Cardiac fibroblast (primary cell): ENCODE measurements at places on chromosomes 13 and 19.

DNA sequence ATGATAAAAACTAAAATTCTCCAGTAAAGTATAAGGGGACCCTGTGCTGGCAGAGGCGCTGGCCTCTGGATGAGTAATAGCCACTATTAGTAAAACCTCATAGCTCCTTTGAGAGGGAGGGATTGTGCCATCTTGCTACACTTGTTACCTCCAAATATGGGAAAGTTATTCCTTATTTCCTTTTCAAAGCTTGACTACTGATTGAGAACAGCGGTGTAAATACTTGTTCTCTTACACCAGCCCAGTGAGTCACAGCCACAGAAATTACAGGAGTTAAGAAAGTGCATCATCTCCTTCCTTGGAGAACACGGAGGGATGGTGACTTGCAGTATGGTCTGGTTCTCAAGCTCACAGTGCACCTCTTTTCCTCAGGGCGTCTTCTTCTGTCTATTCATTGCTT is 379.0 kb downstream of the EFNB2 start:
- DNase-seq: peak; percentile 86

DNA sequence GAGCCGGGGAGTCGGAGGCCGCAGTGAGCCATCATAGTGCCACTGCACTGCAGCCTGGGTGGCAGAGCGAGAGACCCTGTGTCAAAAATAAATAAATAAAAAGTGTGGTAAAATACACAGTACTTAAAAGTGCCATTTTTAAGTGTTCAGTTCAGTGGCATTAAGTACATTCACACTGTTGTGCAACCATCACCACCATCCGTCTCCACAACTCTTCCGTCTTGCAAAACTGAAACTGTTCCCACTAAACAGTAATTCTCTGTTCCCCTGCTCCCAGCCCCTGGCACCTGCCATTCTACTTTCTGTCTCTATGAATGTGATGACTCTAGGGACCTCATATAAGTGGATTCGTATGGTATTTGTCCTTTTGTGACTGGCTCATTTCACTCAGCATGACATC is 13.3 kb downstream of the SLC25A42 start:
- no peak for DNase-seq

- DNase-seq: no peak
Measured at GRCh38 chr13:41587490-41587889, 130.1 kb downstream of the RGCC start.

GRCh38 chr19:29088761-29089160 is 124.2 kb downstream of the UQCRFS1 start:
- DNase-seq: no peak

DNA sequence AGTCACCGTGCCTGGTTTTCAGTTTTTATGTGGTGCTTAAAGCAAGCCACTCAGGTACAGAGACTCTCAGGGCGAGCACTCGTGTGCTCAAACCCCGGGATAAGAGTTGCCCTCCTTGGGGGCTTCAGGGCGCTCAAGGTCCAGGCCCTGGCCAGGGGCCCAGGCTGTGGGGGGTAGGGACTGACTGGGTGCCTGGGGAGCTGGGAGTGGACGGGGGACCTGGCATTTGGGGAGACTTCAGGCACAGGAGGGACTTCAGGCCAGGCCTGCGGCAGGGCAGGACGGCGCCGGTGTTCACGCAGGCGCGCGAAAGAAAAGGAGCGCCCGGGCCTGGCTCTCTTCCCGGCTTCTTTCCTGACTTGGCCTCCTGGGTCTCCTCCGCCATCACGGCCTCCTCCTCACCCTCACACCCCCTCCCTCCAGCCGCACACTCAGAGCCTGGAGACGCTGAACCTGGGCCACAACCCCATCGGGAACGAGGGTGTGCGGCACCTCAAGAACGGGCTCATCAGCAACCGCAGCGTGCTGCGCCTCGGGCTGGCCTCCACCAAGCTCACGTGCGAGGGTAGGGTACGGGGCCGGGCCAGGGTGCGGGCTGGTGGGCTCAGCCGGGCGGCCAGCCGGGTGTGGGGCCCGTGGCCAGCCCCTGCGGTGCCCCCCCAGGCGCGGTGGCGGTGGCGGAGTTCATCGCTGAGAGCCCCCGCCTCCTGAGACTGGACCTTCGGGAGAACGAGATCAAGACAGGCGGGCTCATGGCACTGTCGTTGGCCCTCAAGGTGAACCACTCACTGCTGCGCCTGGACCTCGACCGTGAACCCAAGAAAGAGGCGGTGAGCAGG is 16.1 kb downstream of the NKPD1 start:
- DNase-seq: no peak

GRCh38 chr13:78609464-78610205 is 6.3 kb upstream of the POU4F1 start:
- DNase-seq: no peak

DNA sequence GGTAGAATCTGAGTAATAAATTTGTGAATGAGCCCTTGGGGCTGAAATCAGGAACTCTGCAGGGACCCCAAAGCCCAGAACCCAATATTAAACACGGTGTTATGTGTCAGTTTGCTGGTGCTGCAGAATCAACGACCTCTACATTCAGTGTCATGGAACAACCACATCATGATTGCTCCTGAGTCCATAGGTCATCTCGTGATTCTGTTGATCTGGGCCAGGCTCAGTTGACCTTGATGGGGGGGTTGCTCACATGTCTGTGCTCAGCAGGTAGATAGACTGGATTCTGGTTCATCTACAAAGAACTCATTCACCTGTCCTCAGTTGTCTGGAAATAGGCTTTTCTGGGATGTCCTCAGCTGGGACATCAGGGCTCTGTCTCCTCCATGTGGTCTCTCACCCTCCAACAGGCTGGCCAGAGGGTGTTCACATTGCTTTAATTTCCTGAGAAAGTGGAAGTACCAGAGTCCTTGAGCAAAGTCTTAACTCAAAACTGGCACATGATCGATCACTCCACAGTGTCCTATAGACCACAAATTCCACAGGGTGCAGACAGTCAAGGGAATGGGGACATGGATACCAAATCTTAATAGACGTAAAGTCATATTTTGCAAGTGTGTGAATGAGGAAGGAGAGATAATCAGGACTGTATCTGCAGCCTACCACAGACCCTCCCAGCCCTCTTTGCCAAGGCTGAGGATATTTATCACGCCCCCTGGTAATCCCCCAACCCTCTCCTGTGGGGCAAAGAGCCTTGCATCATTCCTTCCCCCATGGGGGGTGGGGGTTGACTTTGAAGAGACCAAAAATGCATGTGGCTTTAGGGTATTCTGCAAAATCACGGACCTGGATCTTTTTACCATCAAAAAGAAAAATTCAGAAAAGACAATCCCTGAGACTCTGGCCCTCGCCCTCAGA is 39.3 kb upstream of the IGFL1 start:
- no peak for DNase-seq

GRCh38 chr19:5050067-5050656 is 81.2 kb downstream of the KDM4B start:
- DNase-seq: no peak

DNA sequence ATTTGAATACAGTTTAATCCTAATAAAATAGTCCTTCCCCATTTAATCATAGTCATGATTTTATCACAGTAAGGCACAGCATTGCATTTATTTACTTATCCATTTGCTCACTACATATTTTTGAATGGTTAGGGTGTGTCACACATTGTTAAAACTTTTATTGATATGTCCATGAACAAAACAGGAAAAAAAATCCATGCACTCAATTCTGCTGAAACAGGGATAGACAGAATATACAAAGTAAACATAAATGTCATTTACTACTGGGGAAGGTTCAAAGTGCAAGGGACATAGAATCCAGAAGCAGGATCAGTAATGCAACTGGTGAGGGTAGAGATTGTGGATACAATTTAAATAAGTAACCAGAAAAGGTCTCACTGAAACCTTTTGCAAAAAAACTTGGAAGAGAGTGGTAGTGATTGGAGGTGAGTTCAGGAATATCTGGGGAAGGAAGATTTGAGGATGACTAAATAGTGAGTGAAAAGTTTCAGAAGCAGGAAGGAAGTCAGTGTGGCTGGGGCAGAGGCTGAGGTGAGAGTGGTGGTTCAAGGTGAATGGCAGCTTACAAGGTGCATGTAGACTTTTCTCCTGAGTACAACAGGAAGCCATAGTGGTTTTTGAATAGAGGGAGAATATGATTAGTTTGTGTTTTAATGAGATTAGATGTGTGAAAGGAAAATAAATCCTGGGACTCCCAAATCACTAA is 387.2 kb upstream of the ATXN8OS start:
- DNase-seq: no peak

DNA sequence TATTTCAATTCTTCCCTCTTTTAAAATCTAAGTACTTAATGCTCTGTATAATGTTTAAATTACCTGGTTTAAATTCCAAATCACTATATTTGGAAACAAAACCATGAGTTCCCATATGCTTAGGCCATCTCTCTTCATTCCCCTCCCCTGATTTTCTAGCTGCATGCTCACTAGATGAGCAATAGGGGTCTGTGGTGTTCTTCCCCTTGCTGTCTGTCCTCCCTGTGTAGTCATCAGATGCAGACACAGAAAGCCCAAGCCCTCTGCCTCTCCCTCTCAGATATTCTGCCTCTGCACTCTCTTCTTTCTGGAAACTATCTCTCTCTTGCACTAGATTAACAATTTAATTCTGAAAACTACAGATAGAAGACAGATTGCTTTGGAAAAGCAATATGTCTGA is 1730.2 kb downstream of the OLFM4 start:
- DNase-seq: no peak

- no peak for DNase-seq
Measured at GRCh38 chr13:90542959-90543505, 804.5 kb upstream of the MIR17HG start.

- DNase-seq: peak; percentile 52
Measured at GRCh38 chr13:36530050-36530789, 97.9 kb downstream of the CCNA1 start.

- DNase-seq: no peak
Measured at GRCh38 chr13:77853703-77854102, 64.9 kb downstream of the EDNRB start.

DNA sequence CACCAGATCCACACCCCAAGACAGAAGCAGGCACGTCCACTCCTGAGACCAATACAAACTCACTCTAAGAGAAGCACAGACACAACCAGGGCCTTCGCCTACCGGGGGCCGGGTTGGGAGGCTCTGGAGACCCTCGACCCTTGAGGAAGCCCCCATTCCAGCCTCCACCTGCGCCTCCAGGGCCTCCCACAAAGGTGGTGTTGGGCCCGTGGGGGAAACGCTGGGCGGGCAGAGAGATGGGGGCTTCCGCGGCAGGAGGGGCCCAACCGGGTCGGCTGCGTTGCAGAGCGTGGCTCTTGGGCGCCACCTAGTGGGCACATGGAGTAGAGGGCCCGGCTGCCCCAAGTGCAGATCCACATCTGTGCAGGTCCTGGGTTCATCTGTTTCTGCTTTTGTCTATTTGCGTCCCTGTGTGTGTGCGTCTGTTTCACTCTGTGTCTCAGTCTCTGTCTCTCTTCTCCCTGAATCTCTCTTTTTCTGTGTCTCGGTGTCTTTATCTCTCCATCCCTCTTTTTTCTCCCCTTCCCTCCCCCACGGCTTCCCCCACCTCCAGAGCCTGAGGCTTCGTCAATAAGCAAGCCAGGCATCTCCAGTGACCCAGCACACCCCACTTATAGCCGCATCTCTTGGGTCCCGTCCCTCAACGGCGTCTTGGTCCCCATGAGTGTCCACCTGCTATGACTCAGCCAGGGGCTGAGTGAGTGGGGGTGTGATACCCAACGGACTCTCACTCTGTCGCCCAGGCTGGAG is 10.5 kb upstream of the TINCR start:
- DNase-seq: peak; percentile 45

DNA sequence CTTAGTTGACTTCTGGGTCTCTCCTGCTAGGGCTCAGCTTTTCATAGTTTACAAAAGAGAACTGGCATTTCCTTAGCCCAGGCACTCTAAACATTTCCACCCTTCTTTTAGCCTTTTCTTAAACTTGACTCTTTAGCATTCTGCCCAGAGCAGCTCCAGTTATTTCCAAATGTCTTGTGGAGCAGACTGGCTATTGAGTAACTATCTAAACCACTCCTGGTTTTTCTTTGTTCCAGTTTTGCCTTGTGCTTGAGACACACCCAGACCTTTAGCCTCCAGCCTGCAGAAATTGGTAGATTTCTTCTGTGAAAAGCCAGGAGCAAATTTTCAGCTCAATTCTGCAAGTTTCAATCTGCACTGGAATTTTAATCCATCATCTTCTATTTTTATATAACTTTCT is 1813.1 kb downstream of the OLFM4 start:
- no peak for DNase-seq

GRCh38 chr13:52104624-52105023 is 24.2 kb downstream of the NEK5 start:
- DNase-seq: peak; percentile 52

GRCh38 chr19:13024951-13025697 is 29.8 kb downstream of the NFIX start:
- DNase-seq: no peak
